ENCODE measurements at places on chromosomes 6 and 20.

- DNase-seq: no peak
Measured at GRCh38 chr6:30311101-30311500, 15.6 kb upstream of the TRIM39 start.

DNA sequence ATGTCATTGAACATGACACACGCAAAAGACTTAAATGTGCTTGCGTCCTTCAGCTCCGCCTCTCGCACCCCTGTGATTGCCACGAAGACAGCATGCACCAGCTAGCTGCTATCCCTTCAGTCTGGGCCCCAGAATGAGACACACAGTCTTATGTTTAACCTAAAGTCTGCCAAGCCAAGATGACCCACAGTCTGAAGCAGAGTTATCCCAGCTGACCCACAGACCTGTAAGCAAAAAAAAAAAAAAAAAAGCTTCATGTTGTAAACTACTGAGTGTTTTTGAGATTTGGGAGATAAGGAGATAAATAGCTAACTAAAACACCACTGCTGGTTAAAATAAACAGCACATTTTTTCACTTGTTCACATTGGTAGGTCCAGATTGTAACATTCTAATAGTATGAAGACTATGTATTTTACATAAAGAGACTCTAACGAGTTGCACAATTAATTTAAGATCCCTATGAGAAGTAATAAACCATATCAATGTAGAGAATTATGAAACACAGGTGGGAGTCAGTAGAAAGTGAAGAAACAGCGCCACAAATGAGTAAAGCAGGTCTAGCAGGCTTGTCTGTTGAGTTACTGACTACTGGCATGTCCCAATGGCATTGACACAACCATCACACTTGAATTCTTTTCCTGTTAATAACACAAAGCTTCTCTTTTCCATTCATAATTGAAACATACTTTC is 47.4 kb upstream of the CCDC28A start:
- DNase-seq: no peak

GRCh38 chr6:34964564-34964963 is 75.5 kb downstream of the ANKS1A start:
- no peak for DNase-seq

GRCh38 chr20:58073945-58074856 is 154.3 kb downstream of the ANKRD60 start:
- DNase-seq: no peak

DNA sequence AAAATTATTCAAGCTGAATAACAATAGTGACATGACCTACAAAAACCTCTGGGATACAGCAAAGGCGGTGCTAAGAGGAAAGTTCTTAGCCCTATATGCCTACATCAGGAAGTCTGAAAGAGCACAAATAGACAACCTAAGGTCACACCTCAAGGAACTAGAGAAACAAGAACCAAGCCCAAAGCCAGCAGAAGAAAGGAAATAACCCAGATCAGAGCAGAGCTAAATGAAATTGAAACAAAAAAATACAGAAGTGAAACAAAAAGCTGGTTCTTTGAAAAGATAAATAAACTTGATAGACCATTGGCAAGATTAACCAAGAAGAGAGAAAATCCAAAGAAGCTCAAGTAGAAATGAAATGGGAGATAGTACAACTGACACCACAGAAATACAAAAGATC is 47.6 kb upstream of the NOTCH4 start:
- DNase-seq: no peak

GRCh38 chr6:136103763-136104311 is 146.3 kb downstream of the MTFR2 start:
- DNase-seq: peak; percentile 69

- DNase-seq: no peak
Measured at GRCh38 chr6:11876934-11877433, 98.4 kb upstream of the ADTRP start.

- no peak for DNase-seq
Measured at GRCh38 chr6:106287215-106287614, 38.3 kb downstream of the ATG5 start.

- DNase-seq: no peak
Measured at GRCh38 chr20:29689411-29690225, 1567.8 kb upstream of the DEFB115 start.

DNA sequence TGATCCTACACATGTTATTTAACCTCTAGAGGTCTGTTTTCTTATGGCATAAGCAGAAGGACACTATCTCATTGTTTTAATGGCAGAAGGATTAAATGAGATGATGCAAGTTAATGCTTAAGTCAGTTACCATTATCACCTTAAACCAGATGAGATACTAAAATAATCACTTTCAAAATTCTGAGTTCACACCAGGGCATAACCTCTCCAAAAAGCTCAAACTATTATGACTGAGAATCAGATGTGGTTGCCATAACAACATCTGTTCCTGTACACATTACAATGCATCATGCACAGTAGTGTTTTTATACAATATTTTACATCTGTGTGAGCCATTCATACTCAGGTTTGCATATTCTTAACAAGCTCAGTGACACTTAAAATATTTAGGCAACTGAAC is 10.2 kb downstream of the ADNP start:
- no peak for DNase-seq

DNA sequence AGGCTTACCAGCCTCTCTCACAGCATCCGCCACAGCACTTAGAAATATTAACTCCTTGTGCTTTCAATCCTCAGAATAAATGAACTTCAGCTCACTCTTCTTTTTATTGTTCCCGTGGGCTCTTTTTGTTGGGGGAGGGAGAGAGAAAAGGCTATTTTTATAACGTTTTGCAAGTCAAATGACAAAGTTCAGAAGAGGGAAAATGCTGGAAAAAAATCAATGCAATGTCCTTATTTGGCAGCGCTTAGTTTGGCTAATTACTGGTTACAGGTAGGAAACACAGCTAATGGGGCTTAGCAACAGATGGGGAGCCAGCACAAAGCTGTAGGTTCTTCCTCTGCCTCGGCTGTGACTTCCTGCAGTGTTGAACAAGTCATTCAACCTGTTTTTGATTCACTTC is 1067.0 kb upstream of the MAP3K7 start:
- no peak for DNase-seq

- DNase-seq: no peak
Measured at GRCh38 chr6:137520520-137520919, 26.3 kb upstream of the OLIG3 start.

GRCh38 chr6:133257545-133258105 is 16.5 kb downstream of the EYA4 start:
- no peak for DNase-seq

GRCh38 chr6:22917344-22917743 is 348.0 kb downstream of the HDGFL1 start:
- no peak for DNase-seq

- no peak for DNase-seq
Measured at GRCh38 chr20:3909952-3910366, 20.8 kb downstream of the PANK2 start.

GRCh38 chr20:64115171-64115911 is 8.0 kb upstream of the NPBWR2 start:
- no peak for DNase-seq

GRCh38 chr20:35306931-35307517 is 14.8 kb upstream of the FAM83C start:
- DNase-seq: peak; percentile 60

GRCh38 chr6:12186528-12186927 is 103.6 kb upstream of the EDN1 start:
- DNase-seq: no peak

- DNase-seq: no peak
Measured at GRCh38 chr6:126170978-126171382, 168.9 kb upstream of the CENPW start.

- DNase-seq: no peak
Measured at GRCh38 chr6:166027761-166028160, 139.9 kb downstream of the TBXT start.

- DNase-seq: no peak
Measured at GRCh38 chr6:144955859-144956258, 670.7 kb downstream of the UTRN start.

GRCh38 chr20:36624068-36624943 is 18.7 kb downstream of the RAB5IF start:
- no peak for DNase-seq

DNA sequence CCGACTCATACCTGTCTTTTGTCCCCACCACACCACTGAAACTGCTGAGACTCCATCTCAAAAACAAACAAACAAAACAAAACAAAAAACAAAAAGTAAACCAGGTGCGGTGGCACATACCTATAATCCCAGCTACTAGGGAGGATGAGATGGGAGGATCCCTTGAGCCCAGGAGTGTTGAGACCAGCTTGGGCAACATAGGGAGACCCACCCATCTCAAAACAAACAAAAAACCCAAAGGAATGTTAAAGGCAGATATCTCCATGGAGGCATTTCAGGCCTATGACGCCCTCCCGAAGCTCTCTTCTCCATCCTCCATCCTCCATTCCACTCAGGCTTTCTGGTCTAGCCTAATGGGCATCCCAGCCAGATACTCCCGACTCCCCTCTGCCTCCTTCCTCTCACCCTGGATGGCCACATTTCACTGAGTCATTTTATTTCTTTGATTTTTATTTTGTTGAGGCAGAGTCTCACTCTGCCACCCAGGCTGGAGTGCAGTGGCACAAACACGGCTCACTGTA is 3.2 kb upstream of the SLC4A11 start:
- no peak for DNase-seq

- no peak for DNase-seq
Measured at GRCh38 chr6:34145161-34146020, 496 bp downstream of the GRM4 start.

GRCh38 chr6:165002358-165002757 is 307.0 kb downstream of the C6orf118 start:
- no peak for DNase-seq

DNA sequence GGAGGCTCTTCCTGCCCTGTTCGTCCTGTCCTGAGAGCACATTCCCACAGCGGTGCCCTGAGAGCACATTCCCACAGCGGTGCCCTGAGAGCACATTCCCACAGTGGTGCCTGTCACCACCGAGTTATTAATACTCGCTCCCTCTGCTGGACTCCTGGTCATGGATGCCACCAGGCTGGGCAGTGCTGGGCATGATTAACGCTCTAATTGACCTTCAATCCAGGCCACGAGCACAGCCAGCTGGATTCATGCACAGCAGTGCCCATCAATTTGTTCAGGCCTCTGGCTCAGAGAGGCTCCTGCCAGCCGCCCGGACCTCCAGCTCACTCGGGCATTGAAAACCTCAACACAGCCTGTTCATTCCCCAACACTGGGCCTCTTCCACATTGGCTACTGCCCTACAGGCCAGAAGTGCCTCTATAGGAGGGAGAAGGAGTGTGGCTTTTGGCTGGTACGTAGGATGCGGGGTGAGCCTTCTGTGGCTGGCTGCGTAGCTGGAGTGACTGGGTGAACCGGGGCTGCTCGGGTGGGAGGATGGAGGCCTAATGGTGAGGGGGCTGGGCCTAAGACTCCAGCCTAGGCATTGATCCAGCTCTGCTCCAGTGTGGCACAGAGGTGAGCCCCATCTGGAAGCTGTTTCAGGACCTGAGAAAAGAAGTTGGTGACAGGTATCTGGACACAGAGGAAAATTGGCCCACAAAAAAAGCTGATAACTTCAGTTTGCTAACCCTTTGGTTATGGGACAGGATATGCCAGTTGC is 9.3 kb downstream of the IP6K3 start:
- peak; percentile 86 for DNase-seq

DNA sequence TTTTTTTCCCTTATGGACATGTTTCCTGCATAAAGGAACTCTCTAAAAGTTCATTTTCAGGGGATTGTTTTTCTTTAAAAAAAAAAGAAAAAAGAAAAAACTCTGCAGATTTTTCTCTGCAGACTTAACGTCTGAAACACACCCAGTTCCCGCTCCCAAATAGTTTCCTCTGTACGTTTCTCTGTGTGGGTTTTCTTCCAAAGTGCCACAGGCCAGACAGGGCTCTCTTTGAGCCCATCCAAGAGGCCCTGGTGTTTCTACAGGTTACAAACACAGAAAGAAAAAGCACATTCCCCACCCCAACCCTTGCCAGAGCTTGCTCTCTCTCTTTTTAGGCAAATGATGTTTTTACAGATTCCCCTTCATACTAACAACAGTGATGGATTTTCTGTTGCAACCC is 258.6 kb downstream of the FNDC1 start:
- no peak for DNase-seq

GRCh38 chr6:122800906-122801305 is 11.8 kb downstream of the SMPDL3A start:
- DNase-seq: no peak

DNA sequence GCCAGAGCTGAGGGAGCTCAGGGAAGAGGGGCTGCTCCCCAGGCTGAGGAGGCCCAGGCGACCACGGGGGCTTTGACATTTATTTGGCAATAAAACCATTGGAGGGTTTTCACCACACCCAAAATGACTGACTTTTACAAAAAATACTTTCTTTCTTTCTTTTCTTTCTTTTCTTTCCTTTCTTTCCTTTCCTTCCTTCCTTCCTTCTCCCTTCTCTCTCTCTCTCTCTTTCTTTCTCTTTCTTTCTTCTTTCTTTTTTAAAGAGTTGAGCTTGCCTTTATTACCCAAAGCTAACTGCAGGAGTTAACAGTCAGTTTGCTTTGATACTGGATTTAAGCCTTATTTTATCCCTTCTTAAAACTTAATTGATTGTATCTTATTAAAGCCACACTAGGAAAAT is 17.2 kb downstream of the SNX9 start:
- no peak for DNase-seq

DNA sequence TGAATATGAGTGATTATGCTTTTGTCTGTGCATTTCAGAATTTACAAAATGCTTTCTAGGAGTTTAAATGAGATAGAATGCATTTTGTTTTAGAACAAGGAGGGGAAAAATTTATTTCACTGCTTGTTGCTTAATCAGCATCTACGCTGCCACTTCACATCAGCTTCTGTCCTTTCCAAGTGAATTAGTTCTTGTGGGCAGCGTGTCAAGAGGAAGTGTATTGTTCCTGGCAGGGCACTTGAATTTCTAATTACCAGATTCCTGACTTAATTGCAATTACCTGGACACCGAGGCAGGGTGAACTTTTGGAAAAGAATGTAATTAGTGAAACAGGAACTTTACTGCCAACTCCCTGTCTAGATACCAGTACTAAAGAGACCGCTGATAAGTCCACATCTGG is 263.5 kb downstream of the TMEM242 start:
- DNase-seq: no peak

DNA sequence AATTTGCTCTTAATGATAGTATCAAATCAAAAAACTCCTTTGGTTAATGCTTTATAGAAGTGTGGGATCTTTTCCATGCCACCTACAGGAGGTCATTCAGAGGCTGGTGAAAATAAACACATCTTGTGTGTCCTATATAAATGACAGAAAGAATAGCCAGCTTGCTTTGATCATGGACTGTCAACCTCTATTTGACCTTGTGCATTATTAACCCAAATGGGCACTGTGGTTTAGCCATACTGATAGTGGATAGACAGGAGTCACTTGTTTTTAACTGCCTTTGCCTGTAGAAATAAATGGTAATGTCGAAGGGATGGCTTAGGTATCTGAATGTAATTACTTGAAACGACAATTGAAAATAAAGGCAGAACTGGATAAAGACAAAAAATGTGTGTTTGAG is 123.8 kb downstream of the CDKAL1 start:
- DNase-seq: no peak

Data from psoas muscle (tissue), 8 donors.